ENCODE measurements at places on chromosomes 11 and 22. TPM values are rescaled to one million over a fixed set of nuclear protein-coding genes. Genes with fewer than 3 reads are reported as not detected.

FEN1 gene
- 6.4 TPM for total RNA-seq

GPR152 gene
- total RNA-seq = not detected

- DNase-seq = no peak
Observed at GRCh38 chr11:35057926-35058668, 80.9 kb upstream of the CD44 start.

TEX54 gene
- total RNA-seq = not detected

GRCh38 chr11:61841636-61842527, 13.8 kb downstream of the FADS2 start:
- peak; percentile 61 for DNase-seq

- DNase-seq = no peak
Observed at GRCh38 chr11:33944693-33945424, 53.0 kb upstream of the LMO2 start.

DNA sequence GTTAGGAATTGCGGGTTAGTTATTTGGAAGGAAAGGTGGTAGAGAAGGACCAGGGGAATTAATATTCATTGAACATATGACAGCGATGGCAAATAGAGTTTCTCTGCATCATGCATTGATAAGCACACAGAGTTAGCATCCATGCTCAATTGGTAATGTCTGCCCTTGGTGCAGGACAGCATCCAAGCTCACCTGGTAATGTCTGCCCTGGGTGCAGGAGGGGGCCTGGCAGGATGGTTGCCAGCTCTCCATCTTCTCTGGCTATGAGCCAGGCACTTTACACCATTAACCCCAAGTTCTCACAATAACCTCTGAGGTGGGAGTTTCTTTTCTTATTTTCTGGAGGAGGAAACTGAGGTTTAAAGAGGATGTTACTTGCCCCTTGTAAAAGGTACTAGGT, 50.4 kb upstream of the RBFOX2 start:
- no peak for DNase-seq

DGCR6 gene
- total RNA-seq = 11.2 TPM

GRCh38 chr11:12769834-12770345, 95.7 kb downstream of the TEAD1 start:
- no peak for DNase-seq

GRCh38 chr11:70739811-70740487, 341.6 kb downstream of the CTTN start:
- peak; percentile 5 for DNase-seq

C11orf86 gene
- not detected for total RNA-seq

PTH gene
- not detected for total RNA-seq

IFT27 gene
- 29.3 TPM for total RNA-seq

DNA sequence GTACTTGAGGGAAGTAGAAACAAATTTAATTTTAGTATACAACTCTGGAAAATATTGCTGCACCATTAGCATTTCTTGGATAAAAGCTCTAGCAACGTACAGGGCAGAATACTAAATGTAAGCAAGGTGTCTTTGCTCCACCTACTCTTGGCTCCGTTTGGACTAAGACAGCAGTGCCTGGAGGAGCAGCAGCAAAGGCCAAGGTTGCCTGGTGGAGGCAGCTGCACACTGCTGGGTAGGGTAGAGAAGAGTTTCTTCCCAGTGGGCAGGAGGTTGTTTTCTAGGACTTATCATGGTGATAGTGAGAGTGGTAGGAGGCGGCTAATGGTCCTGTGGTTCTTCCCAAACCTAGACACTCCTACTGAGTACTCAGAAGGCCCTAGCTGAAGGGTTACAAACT, 2.2 kb upstream of the OR8D4 start:
- no peak for DNase-seq

DNA sequence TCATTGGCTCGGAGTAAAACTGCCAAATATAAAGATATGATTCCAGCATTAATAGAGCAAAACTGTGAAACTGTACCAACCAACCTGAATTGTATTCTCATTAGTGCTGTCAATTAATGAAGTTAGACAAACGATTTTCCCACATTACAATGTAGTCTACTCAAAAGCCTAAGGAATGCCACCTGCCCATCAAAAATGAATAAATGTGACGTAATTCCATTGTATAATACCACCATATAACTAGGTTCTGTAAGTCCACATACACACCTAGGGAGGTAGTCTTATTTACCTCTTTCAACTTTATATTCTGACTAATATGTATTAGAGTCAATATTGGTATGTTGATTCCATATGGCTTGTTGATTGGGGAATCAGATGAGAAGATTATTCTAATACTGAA, 76.2 kb downstream of the FAM76B start:
- no peak for DNase-seq

DNA sequence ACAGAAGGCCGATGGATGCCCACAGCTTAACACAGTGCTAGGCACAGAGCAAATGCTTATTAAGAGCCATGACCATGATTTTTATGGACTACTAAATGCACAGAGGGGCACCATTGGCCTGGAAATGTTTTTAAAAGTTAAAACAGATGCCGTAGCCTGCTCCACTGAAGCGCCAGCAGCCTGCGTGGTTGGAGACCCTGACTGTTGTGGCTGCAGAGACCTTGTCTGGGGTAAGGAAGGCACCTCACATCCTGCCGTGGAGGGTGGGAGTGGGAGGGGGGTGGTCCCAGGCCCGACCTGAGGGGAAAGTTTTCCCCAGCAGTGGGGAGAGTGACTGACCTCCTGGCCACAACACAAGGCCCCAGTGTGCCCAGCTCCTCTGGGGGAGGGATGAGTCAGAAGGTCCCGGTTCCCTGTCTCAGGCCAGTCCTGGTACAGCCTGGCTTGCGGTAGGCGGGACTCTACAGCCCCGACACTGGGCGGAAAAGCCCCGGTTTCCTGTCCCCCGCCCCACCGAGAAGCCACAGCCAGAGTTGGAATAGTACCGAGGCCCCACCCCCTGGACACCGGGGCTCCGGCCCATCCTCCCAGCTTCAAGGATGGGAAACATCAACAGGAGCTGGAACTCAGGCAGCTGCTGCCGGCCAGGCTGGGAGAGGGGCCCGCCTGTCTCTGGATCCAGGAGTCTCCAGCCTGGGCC, 7.0 kb downstream of the CHST1 start:
- DNase-seq = peak; percentile 83

DNA sequence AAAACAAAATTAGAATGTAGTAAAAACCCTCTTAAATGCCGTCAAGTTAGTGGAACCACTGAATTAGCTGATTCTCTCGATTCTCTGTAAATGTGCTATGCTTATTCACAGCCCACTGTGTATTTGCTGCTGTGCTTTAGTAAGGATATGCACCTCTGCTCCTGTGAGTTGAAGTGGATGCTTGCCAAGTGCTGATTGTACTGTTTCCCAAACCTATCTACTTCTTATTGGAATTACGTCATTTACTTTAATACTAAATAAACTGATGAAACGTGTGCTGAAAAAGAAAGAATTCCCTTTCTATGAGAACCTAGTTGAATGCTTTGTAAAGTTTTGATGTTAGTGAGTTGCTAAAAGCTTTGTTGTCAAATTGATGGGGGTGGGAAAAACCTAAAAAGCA, 158.4 kb downstream of the LRRC4C start:
- no peak for DNase-seq

- DNase-seq = no peak
Observed at GRCh38 chr11:107014871-107015270, 3.4 kb downstream of the GUCY1A2 start.

DNA sequence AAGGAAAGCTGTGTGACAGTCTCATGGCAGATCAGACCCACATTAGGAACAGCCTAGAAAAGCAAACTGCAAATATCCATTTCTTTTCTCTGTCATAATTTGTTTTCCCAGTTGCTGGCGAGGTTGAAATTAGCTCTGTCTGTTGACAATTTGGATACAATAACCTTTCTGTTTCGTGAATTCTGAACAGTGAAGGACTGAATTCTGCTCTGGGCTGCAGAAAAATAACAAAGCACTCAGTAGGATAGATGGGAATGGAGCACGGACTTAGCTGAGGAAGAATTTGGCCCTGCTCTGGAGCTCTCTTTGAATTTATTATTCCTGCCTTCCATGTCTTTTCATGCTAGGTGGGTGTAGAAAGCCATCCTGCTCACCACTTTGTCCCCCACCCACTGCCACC, 140.3 kb downstream of the RRAS2 start:
- DNase-seq = no peak

DNA sequence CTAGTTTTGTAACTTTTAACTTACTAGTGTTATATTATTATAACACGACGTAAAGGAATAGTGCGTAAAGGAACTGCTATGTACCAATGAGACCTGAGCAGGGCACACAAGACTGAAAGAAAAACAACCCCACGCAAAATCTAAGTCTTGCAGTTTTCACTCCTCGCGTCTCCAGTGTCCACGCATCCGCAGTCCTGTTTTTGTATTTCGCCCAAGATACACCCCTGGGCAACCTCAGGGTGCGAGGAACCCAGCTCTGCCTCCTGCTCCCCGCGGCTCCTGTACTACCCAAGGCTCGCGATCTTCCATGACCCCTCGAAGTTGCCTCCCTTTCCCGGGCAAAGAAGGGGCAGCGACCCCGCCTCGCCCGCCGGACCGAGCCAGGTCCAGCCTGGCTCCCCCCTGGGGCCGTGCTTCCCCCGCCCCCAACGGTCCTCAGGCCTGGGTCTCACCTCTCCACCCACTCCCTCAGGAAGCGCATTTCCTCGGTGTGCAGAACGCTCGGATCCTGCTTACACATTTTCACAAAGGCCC, 393 bp downstream of the ST13 start:
- DNase-seq = no peak

- no peak for DNase-seq
Observed at GRCh38 chr11:21895686-21896085, 297.2 kb upstream of the ANO5 start.

GRCh38 chr22:28855355-28856094, 27.8 kb upstream of the ZNRF3 start:
- no peak for DNase-seq

All from left ventricle myocardium superior (tissue), 1 donor.